Retina (tissue), 1 donor: ENCODE measurements at places on chromosomes 16 and 17.

DNA sequence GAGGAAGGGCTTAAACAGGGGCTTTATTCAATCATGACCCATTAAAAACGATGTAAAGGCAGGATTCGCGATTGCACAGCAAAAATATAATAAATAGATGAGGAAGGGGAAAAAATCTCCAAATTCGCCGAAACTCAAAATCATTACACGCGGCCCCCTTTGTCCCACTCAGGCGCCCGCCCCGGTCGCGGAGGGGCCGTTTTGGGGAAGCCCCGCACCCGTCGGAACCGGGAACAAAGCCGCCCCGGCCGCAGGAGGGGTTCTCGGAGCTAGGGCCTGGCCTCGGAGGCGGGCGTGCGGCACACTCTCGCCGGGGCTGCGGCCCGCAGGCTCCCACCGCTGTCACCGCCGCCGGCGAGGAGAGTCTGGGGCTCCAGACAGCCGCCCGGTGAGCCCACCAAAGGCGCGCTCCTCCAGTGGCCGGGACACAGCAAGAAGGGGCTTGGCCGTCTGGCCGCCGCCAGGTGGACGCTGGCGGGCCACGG lies 521 bp downstream of the C16orf87 start:
- DNase-seq, result peak; percentile 84

DNA sequence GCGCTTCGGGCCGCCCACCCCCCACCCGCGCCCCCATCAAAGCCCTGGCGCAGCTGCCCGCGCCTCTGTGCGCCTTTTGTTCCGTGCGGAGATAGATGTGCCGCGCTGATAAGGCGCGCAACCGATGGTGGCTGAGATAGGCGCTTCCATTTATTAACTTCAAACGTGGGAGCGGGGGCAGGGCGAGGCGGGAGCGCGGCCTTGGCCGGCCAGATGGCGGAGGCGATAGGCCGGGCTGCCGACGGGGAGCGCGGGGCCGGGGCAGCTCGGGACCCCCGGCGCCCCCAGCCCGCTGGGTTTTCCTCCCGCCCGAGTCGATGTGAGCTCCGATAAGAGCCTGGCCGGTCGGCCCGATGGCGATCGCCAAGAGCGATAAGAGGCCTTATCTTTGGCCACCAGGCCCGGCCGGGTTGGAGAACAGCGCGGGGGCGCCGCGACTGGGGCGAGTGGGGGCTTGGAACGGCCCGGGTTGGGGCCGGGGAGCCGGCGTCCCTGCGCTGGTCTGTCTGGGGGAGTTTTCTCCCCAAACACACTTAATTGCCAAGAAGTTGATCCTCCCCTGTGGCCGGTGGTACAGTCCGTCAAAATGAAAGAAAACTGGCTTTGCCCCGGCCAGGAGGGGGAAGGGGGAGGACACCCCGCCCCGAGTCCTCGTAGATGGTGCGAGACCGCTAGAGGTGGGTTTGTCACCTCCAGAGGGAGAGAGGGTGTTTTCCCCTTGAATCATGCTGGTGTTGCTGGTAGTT lies 2.7 kb downstream of the ZFPM1 start:
- peak; percentile 80 for DNase-seq

GRCh38 chr16:21194771-21195301 lies 16.5 kb downstream of the ZP2 start:
- DNase-seq, result no peak

GRCh38 chr16:80045861-80046260 lies 445.3 kb upstream of the MAF start:
- DNase-seq, result no peak

DNA sequence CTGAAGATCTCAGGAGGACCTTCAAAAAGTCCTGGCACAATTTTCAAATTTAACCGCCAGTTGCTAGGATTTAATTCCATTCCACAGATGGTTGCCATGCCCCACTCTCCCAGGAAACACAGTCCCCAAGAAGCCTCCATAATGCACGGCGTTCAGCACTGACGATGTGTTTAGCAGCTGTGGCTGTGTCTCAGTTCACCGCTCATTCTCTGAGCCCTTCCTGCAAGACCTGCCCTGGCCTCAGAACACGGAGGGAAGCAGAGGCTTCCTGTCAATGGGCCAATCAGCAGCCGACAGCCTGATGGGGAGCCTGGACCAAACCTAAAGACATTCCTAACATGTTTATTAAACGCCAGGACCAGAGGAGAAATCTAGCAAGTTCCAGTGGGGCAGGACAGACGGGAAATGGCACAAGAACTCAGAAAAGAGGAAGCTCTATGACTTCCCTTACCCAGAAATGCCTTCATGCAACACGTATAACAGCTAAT lies 4.9 kb downstream of the MYLK3 start:
- DNase-seq, result no peak

- DNase-seq, result no peak
These were observed 85.7 kb downstream of the CDYL2 start for GRCh38 chr16:80718480-80719220.

- no peak for DNase-seq
These were observed 5.7 kb downstream of the SMIM5 start for GRCh38 chr17:75638893-75639292.
